ENCODE measurements at places on chromosomes 1 and 21. TPM values are rescaled to one million over a fixed set of nuclear protein-coding genes. Genes with fewer than 3 reads are reported as not detected.

The TTC34 gene
- total RNA-seq: 0.79 TPM

The SV2A gene
- total RNA-seq: 9.1 TPM

The HAO2 gene
- not detected for total RNA-seq

The SYT11 gene
- total RNA-seq: 8.7 TPM

The SPATA45 gene
- not detected for total RNA-seq

The MMEL1 gene
- total RNA-seq: 3.1 TPM

The SLC45A1 gene
- total RNA-seq: 0.16 TPM

The ADORA1 gene
- not detected for total RNA-seq

Measured in activated CD8-positive, alpha-beta T cell treated with anti-CD3 and anti-CD28 coated beads for 36 hours (primary cell).